ENCODE measurements at places on chromosomes 7 and 10.

DNA sequence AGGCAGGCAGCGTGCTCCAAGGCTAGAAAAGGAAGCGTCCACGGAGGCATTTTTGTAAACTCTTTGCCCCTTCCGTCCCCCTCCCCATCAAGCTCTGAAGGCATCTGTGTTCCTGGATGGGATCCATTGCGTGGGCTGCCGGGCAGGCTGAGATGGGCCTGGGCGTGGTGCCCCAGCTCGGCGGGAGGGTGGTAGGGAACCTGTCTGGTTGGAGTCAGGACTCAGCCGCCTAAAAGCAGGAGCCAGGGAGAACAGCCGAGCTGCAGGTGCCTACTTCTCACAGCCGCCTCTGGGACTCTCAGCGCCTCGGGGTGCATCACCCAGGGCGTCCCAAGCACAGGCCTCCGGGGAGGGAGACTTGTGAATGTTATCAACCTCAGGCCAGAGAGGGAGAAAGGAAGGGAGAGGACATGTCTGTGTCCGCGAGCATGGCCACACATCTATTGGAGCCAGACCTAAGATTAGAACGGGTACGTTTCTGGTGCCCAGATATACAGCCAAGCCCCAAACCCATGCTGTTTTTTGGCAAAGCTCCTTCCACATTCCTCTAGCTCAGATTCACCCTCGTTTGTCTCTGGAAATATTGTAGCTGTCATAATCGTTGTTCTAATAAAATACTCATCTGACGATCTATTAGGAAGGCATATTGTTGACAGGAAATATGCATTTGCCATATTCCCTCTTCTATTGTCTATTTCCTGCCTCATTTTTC lies 48.6 kb upstream of the CTBP2 start:
- DNase-seq, result no peak

- no peak for DNase-seq
These were observed 939.8 kb downstream of the SORCS1 start for GRCh38 chr10:106224676-106225075.

DNA sequence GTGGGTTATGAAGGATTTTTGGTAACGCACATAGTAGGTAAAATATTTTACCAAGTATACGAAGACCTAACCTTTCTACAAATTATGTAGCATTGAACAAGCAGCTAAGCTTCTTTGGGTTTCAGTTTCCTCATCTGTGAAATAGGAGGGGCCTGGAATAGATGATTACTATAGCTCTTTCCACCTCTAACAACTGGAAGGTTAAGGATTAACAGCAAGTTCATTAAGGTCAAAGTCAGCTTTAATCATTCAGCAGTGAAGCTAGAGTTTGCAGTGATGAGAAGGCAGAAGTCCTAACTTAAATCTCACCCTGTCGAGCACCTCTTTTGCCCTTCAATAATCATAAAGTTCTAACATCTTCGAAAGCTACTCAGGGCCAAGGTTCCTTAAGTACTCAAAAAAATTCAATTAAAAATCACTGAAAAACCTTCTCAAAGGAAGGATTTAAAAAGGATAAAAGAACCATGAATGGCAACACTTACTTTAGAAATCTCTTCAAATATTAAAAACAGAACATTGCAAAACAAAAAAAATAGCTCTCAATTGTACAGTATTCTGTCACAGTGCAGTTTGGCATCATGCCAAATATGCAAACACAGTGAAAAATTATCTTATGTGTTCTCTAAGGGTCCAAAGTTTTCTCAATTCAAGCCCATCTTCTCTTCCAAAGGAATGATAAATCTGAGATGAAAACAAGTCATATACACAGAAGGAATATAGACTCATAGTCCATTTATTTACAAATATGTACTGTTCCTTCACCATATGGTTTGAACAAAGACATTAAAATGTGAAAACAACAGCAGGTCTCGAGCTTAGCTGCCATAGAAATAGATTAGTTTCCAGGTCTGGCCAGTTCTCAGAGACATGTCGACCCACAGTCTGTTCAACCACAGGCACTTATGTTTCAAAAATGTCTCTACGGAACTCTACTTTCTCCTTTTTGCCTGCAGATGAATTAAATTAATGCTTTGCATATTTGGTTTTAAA lies 152.0 kb upstream of the SLC13A1 start:
- DNase-seq, result no peak

DNA sequence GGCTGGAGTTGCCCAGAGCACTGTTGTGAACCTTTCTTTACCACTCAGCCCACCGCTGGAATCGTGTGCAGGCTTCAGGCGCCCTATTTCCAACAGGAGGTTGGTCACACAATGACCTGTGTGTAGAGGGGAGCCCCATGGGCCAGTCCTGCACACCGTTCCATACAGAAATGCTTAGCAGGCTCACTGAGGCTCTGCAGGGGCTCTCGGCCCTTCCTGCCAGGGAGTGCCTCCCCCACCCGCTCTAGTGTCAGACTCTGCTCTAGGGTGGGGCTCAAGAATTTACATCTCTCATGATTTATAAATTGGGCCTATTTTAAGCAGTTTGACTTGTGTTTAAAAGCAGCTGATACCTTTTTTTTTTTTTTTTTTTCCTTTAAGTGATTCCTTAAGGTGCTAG lies 42.0 kb downstream of the SHH start:
- no peak for DNase-seq

DNA sequence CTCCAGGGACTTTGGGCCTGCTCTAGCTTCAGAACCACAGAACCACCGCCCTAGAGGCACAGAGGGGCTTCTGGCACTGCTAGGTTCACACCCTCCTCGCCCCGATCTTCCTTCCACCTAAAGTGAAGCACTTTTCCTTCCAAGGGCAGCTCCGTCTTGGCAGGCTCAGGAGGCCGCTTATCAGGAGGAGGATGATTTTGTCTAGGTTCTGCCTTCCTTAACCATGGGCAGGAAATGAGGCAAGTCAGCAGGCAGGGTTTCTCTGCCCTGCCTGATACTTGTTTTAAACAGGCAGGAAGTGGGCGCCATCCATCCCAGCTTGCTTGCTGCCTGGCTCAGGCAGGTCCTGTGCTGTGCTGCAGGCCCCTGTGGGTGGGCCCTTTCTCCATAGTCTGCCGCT lies 8.3 kb upstream of the ATP6V0E2 start:
- DNase-seq, result no peak

DNA sequence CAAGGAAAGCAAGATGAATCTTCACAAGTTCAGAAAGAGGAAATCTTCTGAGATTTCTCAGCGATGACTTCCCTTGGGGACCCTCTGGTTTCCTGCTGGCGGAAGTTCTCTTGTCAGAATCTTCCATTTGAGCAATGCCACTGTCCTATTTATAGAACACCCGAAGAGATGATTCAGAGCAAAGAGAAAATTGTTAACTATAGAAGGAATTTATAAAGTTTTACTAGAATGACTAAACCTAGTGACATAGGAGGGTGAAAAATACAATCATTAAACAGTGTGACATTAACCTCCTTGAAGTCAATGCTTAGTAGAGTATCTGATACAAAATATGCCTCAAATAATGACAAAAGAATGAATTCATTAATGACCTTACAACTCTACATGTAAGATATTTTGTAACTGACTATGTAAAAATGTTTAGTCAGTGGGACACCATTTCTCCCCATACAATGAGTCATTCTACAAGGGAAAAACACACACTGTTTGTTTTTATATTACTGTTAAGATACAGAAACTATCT lies 206.5 kb upstream of the CNTNAP2 start:
- DNase-seq, result no peak

DNA sequence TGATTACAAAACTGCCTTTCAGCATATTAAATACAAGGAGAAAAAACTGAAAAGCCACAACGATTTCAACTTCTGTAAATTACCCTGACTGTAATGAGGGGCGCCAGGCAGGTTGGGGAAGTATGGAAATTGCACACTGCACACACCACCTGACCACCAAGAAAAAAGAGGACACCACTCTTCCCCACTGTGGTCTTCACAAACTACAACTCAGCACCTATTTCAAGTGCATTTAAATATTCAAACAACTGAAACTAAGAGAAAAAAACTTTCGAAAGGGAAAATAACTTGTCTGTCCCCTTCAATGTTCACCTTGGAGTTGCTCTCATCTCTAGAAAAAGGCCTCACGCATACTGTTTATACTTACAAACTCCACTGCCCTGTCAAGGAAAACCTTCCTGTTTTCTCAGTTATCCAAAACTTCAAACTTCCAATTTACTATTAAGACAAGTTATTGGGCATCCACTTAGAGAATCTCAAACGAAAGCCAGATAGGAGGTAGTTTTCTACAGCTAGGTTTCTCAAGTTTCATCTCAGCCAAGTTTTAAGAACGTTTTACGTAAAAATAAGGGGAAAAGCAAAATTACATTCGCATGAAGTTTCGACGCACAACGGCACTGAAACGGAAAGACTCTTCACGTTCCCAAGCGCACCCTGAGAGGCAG lies 1.4 kb downstream of the LARP4B start:
- DNase-seq, result no peak

DNA sequence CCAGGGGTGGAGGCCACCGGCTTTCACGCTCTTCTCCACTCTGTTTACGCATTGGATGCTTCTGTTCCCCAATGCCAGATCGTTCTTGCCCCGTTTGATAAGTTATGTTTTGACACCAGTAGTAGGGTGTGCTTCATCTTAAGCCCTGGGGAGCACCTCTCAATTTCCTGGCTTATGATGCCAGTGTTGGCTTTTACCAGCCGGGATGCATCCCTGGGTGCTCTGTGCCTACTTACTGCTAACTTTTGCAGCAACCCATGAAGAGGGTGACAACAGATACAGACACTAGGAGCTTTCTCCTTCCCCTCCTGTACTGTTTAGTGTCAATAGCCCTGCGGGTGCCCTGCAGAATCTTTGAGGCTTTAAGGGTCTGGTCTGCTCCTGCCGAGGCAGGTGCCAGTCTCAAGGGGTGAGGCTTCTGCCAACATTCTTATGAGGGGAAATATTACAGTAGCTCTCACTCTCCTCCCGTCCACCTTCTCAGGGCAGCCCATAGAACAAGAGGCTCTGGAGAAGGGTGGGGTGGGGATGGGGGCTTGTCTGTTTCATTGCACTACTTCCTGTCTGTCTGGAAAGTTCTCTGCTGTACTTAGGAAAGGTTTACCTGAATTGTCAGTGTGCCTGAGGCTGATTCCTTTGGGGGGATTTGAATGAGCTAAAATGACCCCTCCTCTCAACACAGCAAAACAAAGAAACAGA lies 23.3 kb downstream of the ADCY1 start:
- no peak for DNase-seq

DNA sequence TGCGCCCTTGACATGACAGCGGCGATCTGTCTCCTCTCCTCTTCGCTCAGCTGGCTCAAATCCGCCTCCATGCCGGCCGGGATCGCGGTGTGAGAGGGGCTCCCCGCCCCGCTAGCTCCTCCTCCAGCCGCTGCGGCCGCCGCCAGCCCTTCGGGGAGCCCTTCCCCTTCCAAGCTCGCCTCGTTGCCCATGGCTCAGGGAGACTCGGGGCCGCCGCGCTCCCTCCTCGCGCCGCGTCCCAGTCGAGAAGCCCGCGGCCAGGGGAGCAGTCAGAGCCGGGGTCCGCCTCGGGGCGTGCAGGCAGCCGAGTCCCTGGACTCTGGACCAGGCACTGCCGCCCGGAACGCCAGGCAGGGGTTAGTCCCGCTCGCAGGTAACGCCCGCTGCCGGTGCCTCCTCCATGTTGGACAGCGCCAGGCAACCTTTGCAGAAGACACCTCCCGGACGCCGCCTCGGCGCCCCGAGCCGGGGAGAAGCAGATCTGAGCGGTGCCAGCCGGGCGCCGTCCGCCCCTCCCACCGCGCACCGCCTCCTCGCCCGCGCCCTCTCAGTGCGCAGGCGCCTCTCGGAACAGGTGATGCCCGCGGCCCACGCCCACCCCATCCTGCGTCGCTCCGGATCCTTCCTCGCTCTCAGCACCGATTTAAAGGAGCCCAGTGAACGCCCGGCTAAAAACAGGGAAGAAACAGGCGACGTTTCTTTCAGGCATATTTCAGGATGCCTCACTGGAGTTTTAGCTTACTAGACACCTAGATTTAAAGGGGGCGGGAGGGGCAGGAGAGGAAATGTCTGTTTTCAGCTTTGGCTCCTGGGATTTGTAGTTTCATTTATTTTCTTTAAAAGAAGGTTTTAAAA lies at the start of gene PCLO:
Gene PCLO (minus strand): TSS at position 483 of the 855 bp plus-strand sequence. CDS start 292 bp downstream, at position 191.
- peak; percentile 80 for DNase-seq

- no peak for DNase-seq
These were observed 62.5 kb downstream of the NKX6-2 start for GRCh38 chr10:132723330-132723970.

DNA sequence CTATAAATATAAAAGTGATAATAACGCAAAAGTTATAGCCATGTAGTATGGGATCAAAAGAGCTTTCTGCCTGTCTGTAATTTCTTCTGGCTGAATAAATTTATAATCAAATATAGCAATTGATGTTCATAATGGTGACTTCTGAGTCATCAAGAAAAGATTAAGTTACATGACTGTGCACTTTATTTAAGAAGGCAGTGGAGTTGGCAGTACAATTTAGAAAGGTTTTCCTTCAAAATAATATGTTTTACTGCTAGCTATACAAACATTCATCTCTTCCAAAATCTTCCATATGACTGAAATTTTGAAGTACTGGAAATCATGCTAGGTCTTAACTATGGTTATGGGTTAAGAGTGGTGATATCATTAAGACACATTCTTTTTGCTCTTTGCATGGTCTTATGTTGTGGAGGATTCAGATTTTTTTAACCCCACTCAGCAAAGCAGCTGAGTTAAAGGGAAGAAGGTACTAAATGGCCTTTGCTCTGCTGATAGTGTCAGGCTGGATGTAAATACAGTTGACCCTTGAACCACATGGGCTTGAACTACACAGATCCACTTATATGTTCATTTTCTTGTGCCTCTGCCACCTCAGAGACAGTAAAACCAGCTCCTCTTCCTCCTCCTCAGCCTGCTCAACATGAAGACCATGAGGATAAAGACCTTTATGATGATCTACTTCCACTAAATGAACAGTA lies 323.6 kb downstream of the BBS9 start:
- no peak for DNase-seq

GRCh38 chr10:84613336-84614021 lies 285.1 kb downstream of the CCSER2 start:
- DNase-seq, result no peak

GRCh38 chr7:69801729-69802682 lies 203.7 kb downstream of the AUTS2 start:
- DNase-seq, result no peak

DNA sequence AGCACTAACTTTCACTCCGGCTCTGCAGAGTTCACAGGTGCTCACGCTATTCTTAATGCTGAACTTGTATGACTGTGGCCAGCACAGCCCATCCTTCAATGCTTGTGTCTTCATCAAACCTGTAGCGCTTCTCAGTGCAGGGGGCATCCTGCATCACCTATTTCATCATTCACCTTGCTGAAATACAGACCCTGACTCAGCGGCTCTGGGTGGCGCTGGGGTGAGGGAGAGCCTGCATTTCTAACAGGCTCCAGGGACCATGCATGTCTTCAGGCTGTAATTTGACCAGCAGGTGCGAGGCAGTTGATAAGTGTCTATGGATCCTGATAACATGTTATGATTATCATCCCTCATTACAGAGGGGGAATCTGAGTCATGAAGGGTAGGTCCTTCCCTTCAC lies 89.3 kb downstream of the VOPP1 start:
- no peak for DNase-seq

Measured in hypothalamus (tissue), 51 donors.